ENCODE measurements at places on chromosomes 16 and 17. TPM values are rescaled to one million over a fixed set of nuclear protein-coding genes. Genes with fewer than 3 reads are reported as not detected.

OSBPL7 gene
- total RNA-seq: 13.2 TPM

GPR179 gene
- not detected for total RNA-seq

UMOD gene
- not detected for total RNA-seq

KRT24 gene
- not detected for total RNA-seq

NIP7 gene
- 40.7 TPM for total RNA-seq

CBX2 gene
- 9.5 TPM for total RNA-seq

ARL5C gene
- not detected for total RNA-seq

HES7 gene
- 0.40 TPM for total RNA-seq

GRCh38 chr16:78695391-78695790 lies 595.9 kb downstream of the WWOX start:
- no peak for DNase-seq

DNA sequence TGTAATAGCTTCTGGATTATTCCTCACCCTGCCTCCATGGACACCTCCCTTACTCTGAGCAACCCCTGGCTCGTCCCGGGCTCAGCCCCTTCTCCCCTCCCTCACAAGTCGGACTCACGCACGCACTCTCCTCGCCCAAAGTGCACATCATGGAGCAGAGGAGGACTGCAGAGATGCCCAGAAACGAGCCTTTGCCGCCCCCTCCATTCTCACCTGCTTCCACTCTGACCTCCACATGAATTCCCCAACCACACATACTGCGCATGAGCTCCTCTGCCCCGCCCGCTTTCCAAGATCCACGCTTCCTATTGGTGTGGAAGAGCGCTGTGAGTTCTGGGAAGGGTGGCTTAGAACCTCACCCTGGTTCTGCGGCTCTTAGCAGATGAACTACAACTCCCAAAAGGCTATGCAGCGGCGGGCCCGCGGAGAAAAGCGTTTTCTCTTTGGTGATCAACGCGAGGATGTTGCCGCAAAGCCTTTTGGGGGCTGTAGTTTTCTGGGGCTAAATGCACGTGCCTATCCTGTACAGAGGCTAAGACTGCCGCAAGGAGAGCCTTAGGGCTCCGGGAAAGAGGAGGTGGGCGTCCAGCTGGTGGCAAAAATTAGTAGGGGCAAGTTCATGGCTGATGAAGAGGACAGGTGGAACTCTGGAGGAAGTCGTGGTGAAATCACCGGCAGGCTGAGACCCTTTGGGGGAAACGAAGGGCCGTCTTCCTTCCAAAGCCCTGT lies at the start of gene PHB1:
Gene PHB1 (minus strand): TSS at position 261 of the 729 bp plus-strand sequence. CDS start 1,618 bp downstream, outside the sequence.
- DNase-seq: peak; percentile 94

GRCh38 chr17:50062293-50063243 lies 6.7 kb downstream of the ITGA3 start:
- DNase-seq: no peak

DNA sequence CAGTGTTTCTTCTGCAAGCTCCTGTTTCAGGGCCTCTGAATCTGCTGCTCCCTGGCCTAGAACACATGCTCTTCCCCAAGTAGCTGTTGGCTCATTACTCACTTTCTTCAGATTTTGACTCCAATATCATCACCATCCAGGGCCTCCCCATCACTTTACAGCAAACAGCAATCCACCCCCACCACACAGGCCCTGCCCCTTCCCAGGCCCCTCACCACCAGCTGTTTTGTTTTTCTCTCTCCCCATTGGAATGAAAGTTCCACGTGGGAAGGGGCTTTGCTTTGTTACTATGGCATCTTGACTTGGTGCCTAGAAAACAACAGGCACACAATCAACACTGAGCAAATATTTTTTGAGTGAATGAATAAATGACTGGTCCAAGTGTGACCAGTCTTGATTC lies 4.0 kb downstream of the TMEM170A start:
- DNase-seq: no peak
